Stimulated activated naive B cell treated with anti-CD40 and anti-IgM and Interleukin-4, amounts not matched to agents 10 μg/mL and 1 μg/mL and 100 μg/mL, for 72 hours (primary cell): ENCODE measurements at places on chromosomes 3 and 15.

DNA sequence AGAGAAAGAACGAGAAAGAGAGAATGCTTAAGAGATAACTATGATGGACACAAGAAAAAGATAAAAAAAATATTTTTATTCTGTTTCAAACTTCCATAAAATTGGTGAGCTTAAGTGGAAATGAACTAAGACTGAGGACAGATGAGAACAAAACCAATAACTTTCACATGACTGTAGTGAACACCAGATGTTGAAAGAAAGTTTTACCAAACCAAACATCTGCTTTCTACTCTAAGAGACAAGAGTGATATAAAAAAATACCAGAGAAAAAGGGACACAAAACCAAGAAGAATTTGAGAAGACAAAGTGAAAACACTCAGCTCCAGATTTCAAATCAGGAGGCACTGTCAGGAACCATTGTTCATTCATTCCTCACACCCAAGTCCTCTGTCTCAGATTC, 147.9 kb downstream of the IMPG2 start:
- peaks cover 17% of the 10 kb centered on the region for H3K27me3 ChIP-seq
- H3K4me1 ChIP-seq = peaks cover 5% of the 10 kb centered on the region
- no peaks in the 10 kb centered on the region for H3K36me3 ChIP-seq
- H3K27ac ChIP-seq = no peak overlapping the region
- no peak overlapping the region for H3K4me3 ChIP-seq

GRCh38 chr15:57387564-57388076, 11.3 kb downstream of the CGNL1 start:
- H3K27me3 ChIP-seq = peaks cover 5% of the 10 kb centered on the region
- DNase-seq = no peak
- no peak overlapping the region for H3K4me3 ChIP-seq

- peaks cover 19% of the 10 kb centered on the region for H3K4me1 ChIP-seq
- no peak for DNase-seq
- no peaks in the 10 kb centered on the region for H3K36me3 ChIP-seq
- H3K27me3 ChIP-seq = peaks cover 49% of the 10 kb centered on the region
- peak overlapping the region; percentile 14 for H3K27ac ChIP-seq
Observed at GRCh38 chr15:73699249-73700040, 15.3 kb downstream of the CD276 start.

DNA sequence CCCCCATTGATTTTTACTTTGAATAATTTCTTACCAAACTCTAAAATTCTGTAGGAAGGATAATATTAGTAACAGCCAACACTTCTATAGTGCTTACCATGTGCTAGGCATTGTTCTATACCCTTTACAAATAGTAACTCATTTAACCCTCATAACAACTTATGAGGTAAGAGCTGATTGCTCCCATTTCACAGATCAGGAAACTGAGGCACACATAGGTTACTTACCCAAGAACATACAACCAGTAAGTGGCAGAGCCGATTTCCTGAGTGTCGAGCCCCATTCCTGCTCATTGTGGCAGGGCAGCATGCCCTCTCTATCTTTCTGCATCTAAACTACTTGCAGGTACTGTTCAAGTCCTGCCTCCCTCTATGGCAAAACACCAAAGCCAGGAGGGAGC, 9.0 kb downstream of the CCDC32 start:
- H3K36me3 ChIP-seq = peaks cover 81% of the 10 kb centered on the region
- H3K27ac ChIP-seq = peak overlapping the region; percentile 80
- no peaks in the 10 kb centered on the region for H3K27me3 ChIP-seq
- no peak for DNase-seq
- H3K4me1 ChIP-seq = peaks cover 62% of the 10 kb centered on the region

GRCh38 chr3:158780766-158781165, 21.1 kb upstream of the MFSD1 start:
- peaks cover 10% of the 10 kb centered on the region for H3K36me3 ChIP-seq
- H3K4me1 ChIP-seq = no peaks in the 10 kb centered on the region
- no peak overlapping the region for H3K4me3 ChIP-seq
- DNase-seq = no peak
- H3K27me3 ChIP-seq = no peaks in the 10 kb centered on the region
- H3K27ac ChIP-seq = no peak overlapping the region

- H3K4me1 ChIP-seq = no peaks in the 10 kb centered on the region
- H3K4me3 ChIP-seq = no peak overlapping the region
- DNase-seq = no peak
- no peak overlapping the region for H3K27ac ChIP-seq
- H3K36me3 ChIP-seq = no peaks in the 10 kb centered on the region
- H3K27me3 ChIP-seq = no peaks in the 10 kb centered on the region
Observed at GRCh38 chr15:95998935-95999334, 331.6 kb upstream of the NR2F2 start.

DNA sequence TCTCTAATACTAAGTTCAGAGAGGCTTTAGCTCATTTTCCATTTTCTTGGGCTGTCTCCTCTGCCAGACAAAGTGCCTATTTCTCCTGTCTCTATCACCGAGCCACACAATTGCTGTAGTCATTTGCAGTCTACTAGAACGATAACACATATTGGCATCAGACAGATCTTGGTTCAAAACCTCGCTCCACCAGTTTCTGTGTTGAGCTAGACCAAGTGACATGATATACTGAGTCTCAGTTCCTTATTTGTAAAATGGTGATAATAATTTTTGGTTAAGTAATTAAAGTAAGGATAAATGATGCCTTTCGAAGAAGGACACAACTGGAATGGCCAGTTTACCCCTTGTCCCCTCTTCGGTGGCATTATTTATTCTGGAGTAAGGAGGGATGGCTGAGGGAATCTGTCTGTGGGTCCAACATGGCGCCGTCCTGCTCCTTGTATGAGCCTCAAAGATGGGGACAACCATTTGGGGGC, 398 bp upstream of the RAB7A start:
- peak overlapping the region; percentile 93 for H3K4me3 ChIP-seq
- peaks cover 7% of the 10 kb centered on the region for H3K27me3 ChIP-seq
- H3K27ac ChIP-seq = peak overlapping the region; percentile 99
- peaks cover 50% of the 10 kb centered on the region for H3K4me1 ChIP-seq
- H3K36me3 ChIP-seq = peaks cover 25% of the 10 kb centered on the region

GRCh38 chr3:16448639-16449070, 64.8 kb downstream of the RFTN1 start:
- peak overlapping the region; percentile 33 for H3K4me3 ChIP-seq
- peaks cover 93% of the 10 kb centered on the region for H3K36me3 ChIP-seq
- peaks cover 87% of the 10 kb centered on the region for H3K4me1 ChIP-seq
- no peak for DNase-seq
- H3K27me3 ChIP-seq = no peaks in the 10 kb centered on the region
- H3K27ac ChIP-seq = peak overlapping the region; percentile 89

GRCh38 chr3:29705906-29706844, 425.3 kb downstream of the RBMS3 start:
- no peaks in the 10 kb centered on the region for H3K36me3 ChIP-seq
- no peaks in the 10 kb centered on the region for H3K4me1 ChIP-seq
- DNase-seq = no peak
- H3K27me3 ChIP-seq = no peaks in the 10 kb centered on the region

DNA sequence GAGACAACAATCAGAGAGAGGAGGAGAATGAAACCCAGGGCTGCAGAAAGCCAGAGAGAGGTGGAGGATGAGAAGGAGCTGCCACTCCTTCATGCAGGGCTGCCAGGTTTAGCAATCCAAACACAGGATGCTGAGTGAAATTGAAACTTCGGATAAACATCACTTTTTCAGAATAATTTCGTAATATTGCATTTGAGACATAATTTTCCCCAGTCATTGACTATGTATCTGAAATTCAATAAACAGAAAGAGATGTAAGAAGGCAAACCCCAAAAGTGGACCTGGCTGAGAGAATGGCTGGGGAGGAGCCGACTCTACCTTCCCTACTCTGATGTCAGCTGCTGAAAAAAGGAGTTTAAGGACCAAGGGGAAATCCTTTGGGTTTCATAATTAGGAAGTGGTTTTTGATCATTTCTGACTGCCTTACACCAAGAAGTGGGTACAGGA, 33.8 kb downstream of the SLC9A9 start:
- H3K36me3 ChIP-seq = peaks cover 4% of the 10 kb centered on the region
- H3K27ac ChIP-seq = peak overlapping the region; percentile 27
- peaks cover 48% of the 10 kb centered on the region for H3K4me1 ChIP-seq
- no peaks in the 10 kb centered on the region for H3K27me3 ChIP-seq
- peak overlapping the region; percentile 52 for H3K4me3 ChIP-seq

DNA sequence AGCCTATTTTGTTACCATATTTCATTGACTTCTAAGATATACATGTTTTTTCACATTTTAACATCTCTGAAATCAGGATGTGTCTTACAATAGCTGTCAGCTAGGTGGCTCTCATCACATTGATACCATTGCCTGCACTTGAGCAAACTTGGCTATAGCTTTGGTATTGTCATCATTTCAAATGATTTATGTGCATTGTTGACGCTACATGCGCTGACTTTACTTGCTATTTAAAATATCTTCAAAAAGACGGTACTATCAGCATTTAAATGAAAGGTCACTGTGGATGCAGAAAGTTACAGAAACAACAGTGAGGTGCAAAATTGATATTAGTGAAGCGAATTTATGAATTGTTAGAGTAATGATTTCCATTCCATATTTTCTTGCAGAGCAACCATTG, 54.0 kb upstream of the ABHD2 start:
- H3K4me3 ChIP-seq = no peak overlapping the region
- H3K27me3 ChIP-seq = peaks cover 10% of the 10 kb centered on the region
- H3K27ac ChIP-seq = no peak overlapping the region
- DNase-seq = no peak
- H3K36me3 ChIP-seq = no peaks in the 10 kb centered on the region
- H3K4me1 ChIP-seq = no peaks in the 10 kb centered on the region

GRCh38 chr15:29852201-29852600, 29.9 kb upstream of the TJP1 start:
- H3K27ac ChIP-seq = no peak overlapping the region

DNA sequence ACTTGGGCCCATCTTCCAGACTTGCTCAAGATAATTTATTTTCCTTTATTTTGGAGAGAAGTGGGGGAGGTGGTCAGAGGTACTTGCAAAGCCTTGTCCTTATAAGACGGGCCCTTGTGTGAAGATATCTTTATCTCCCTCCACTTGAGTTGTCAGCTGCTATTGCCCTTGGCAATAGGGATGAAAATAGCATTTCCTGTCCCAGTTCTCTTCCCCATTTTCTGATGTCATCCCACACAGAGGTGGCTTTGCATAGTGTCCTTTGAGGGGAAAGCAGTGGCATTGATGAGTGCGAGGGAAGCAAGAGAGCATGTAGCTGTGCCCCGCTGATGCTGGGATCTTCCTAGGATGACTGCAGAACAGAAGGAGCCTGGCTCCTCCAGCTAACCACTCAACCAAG, 41.9 kb upstream of the TUBGCP5 start:
- DNase-seq = no peak
- H3K27ac ChIP-seq = no peak overlapping the region
- H3K4me1 ChIP-seq = no peaks in the 10 kb centered on the region
- no peak overlapping the region for H3K4me3 ChIP-seq

GRCh38 chr3:1087066-1087560, 5.7 kb upstream of the CNTN6 start:
- no peak overlapping the region for H3K4me3 ChIP-seq
- no peaks in the 10 kb centered on the region for H3K36me3 ChIP-seq
- H3K27me3 ChIP-seq = no peaks in the 10 kb centered on the region

GRCh38 chr3:11770477-11771391, 76.0 kb downstream of the TAMM41 start:
- peaks cover 11% of the 10 kb centered on the region for H3K36me3 ChIP-seq
- H3K4me3 ChIP-seq = peak overlapping the region; percentile 63
- H3K4me1 ChIP-seq = peaks cover 16% of the 10 kb centered on the region
- peak; percentile 38 for DNase-seq

DNA sequence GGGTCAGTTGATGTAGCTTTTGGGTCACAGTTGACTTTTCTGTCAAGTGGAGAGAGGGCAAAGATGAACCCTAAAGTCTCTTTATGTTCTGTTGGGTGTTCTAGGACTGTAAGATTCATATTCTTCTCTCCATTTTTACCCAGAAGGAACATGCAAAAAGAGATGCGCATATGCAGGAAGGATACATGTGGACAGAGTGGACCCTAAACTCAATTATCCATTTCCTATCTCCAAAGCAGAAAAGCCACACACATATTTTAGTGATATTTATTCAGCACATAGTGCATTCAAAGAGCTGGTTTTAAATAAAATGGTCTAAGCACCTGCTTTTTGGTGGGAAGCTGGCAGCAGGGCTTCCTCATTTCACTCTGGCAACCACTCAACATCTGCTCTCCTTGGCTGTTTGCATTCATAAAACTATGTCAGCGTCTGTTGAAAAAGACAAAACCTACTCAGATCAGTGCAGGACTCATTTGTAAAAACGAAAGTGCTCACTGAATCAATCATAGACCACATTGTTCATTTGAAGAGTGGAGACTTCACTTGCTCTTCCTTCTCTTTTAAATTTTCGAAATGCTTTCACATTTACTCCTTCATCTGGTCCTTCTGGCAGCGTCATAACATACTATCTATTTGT, 96.6 kb downstream of the SEMA6D start:
- no peaks in the 10 kb centered on the region for H3K36me3 ChIP-seq
- H3K27me3 ChIP-seq = no peaks in the 10 kb centered on the region
- peaks cover 30% of the 10 kb centered on the region for H3K4me1 ChIP-seq

GRCh38 chr3:101976473-101976872, 127.2 kb downstream of the NFKBIZ start:
- peak; percentile 24 for DNase-seq
- H3K4me1 ChIP-seq = peaks cover 30% of the 10 kb centered on the region
- no peaks in the 10 kb centered on the region for H3K27me3 ChIP-seq

- no peak overlapping the region for H3K27ac ChIP-seq
- no peak for DNase-seq
- no peaks in the 10 kb centered on the region for H3K4me1 ChIP-seq
- H3K27me3 ChIP-seq = peaks cover 19% of the 10 kb centered on the region
Observed at GRCh38 chr3:134326760-134327593, 47.3 kb downstream of the AMOTL2 start.

- H3K4me1 ChIP-seq = peaks cover 6% of the 10 kb centered on the region
- DNase-seq = no peak
- H3K27ac ChIP-seq = no peak overlapping the region
Observed at GRCh38 chr3:122184591-122184929, 1.1 kb downstream of the CASR start.

DNA sequence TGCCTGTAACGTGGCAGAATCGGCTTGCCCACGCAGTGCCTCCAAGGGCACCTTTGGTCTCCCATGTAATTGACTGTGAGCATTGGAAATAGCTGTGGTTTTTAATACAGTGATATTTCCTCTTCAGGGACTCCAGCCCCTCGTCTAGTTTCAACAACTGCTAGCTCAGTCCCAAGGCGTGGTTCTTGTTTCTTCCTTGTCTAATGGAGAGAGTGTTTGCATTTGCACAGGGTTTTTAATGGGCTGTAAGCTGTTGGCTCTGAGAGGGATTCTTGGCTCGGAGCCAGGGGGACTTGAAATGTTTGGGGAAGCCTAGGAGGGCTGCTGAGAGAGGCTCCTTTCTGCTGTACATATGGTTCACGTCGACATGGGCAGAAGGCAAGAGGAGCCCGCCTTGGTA, 86.2 kb downstream of the THSD4 start:
- no peaks in the 10 kb centered on the region for H3K36me3 ChIP-seq
- no peaks in the 10 kb centered on the region for H3K27me3 ChIP-seq
- H3K4me1 ChIP-seq = no peaks in the 10 kb centered on the region
- no peak for DNase-seq
- H3K27ac ChIP-seq = no peak overlapping the region

DNA sequence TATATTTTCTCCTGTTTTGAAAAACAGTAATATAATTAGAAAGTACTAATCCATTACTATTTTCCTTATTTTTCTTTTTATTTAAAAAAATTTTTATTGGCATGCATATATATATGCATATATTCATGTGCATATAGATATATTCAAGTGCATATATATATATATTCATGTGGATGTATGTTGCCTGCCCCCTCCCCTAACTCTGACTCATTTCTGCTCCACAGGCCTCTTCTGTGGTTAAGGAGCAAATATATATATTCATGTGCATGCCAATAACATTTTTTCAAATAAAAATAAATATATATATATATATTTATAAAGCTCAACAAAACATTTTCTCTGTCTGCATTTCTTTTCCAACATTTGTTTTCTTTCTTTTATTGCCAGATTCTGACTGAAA, 13.6 kb upstream of the CORO2B start:
- DNase-seq = no peak
- no peak overlapping the region for H3K27ac ChIP-seq
- no peaks in the 10 kb centered on the region for H3K36me3 ChIP-seq
- peaks cover 12% of the 10 kb centered on the region for H3K27me3 ChIP-seq
- peaks cover 8% of the 10 kb centered on the region for H3K4me1 ChIP-seq
- H3K4me3 ChIP-seq = no peak overlapping the region
